ENCODE measurements at places on chromosomes 16 and 17.

- no peak for DNase-seq
Observed at GRCh38 chr16:84999200-84999599, 12.1 kb downstream of the ZDHHC7 start.

- DNase-seq, result peak; percentile 32
Observed at GRCh38 chr16:74999609-75000480, 1.0 kb downstream of the ZNRF1 start.

GRCh38 chr17:79834565-79835469 lies 4.4 kb downstream of the CBX4 start:
- peak; percentile 45 for DNase-seq

GRCh38 chr16:22418826-22419225 lies 44.4 kb upstream of the CDR2 start:
- no peak for DNase-seq

- DNase-seq, result no peak
Observed at GRCh38 chr17:12567077-12568053, 98.3 kb upstream of the MYOCD start.

DNA sequence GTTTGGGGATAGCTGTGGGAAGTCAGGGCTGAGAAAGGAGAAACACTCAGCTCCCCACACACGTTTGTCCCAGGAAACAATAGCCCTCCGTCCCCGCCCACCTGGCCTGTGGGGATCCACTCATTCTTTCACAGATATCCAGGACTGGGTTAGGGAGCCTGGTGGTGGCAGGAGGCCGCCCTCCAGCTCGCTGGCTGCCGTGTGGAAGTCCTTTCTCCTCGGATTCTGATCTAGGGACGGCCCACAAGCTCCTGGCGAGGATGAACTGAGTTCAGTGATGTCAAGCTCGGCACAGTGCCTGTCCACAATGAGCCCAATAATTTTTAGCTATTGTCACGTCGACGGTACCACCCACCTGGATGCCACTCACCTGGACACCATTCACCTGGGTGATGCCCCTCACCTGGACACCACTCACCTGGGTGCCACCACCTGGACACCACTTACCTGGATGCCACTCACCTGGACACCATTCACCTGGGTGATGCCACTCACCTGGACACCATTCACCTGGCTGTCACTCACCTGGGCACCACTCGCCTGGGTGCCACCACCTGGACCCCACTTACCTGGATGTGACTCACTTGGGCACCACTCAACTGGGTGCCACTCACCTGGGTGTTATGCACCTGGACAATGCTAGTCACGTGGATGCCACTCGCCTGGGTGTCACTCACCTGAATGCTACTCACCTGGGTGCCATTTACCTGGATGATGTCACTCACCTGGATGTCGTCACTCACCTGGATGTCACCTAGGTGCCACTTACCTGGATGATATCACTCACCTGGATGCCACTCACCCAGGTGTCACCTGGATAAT lies 172.5 kb upstream of the FOXF1 start:
- DNase-seq, result no peak

GRCh38 chr17:80789356-80789902 lies 202.2 kb upstream of the CHMP6 start:
- DNase-seq, result no peak

DNA sequence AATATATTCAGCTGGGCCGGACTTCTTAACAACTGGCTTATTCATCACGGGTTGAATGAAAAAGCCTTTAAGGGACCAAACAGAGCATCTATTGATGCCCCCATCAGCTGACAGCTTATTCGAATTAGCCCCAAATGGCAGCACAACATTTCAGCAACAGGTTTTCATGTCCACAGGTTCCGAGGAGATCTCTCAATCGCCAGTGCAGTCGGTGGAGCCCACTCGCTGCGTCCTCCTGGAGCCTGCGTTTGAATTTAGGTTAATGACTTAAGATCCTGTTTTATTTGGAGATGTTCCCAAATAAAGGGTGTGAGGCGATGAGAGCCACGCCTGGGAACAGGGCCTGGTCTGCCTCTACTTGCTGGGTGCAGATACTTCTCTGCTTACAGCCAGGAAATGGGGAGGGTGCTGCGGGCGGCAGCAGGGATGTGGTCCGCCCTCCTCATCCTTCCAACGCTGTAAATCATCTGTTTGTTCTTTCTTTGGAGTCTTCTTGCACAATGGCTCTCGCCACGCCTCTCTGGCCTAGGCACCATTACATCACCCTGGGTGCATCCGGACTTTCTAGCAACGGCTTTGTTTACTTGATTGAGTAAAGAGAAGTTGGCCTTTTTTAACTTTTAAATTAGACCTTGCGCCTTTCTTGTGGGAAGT lies 22.6 kb downstream of the NDE1 start:
- peak; percentile 88 for DNase-seq

DNA sequence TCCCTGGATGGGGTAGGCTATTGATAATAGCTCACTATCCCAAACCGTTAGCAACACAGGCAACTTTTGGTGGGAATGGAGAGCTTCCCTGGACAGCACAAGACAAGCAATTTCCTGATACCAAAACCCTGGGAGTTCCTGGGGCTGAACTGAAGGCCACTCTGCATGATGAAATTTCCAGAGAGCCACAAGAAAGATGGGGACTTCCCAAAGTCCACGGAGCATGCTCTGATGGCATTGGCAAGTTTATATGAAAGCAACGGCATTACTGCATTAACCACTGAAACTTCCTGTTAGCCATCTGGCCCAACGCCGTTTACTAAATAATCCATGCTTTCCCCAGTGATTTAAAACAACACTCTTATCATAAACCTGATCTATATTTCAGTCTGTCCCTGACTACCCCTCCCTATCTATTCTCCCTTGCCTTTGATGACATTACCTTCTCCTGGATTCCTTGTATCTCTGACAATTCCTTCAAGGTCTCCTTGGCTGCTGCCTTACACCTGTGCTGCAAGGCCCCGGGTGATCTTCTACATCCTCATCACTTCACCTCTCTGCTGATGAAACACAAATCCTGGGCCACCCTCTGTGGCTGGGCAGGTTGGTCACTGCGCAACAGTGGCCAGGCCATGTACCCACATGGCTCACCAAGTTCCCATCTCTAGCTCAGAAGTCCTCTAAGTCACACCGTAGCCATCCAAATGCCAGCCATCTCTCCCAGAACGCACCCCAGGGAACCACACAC lies 108.5 kb upstream of the RCVRN start:
- DNase-seq, result no peak

DNA sequence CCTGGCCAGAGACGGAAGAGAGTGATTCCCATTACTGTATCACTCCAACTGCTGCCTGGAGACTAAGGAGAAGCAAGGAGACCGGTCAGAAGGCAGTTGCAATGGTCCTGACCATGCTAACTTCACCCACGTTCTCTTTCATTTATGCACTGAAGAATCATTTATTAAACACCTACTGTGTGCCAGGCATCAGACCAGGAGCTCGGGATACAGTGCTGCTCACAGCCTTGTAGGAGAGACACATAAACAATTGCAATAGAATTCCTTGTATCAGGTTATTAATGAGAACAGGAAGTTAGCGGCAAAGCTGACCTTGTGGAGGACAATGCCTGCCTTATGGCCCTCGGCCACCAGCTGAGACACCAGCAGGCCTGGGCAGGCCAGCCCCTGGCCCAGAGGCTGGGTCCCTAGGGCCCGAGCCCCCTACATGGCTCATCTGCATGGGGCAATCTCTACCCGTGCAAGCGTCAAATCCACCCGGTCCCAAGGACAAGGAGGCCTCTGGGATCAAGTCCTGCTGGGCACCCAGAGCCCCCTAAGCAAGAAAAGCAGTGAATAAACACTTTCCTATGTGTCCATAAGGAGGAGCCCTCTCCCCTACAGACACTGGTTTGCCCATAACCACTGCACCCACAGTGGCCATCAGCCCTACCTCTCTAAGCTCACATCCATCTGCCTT lies 8.6 kb upstream of the ENPP7 start:
- no peak for DNase-seq

DNA sequence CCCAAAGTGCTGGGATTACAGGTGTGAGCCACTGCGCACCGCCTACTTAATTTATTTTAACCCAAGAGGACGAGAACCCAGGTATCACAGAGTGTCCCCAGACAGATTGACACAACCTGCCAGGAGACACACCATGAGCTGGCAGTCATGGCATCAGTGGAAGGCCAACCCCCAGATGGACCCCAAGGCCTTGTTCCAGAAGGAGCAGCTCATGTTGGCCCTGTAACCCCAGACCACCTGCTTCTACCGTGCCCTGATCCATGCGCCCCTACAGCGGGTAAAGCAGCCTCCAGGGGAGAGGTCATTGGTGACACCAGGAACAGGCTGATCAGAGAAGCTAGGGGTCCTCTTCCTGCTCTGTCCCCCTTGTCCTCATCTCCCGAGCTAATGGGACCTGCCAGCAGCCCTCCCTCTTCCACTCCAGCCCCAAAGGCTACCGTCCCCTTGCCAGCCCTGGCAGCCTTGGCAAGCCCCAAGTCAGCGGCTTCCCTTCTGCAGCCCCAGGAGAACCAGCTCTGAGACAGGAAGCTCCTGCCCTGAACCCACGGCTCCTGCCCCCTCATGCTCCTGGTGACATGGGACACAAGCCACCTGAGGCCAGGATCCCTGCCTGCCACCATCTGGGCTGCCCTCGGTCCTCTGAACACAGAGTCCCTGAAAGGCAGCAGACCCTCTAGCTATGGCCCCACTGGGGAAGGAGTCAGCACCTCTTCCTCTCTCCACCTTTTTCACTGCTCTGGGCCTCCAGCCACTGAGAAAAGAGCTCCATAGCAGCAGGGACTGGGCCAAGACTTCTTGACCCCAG lies 6.3 kb downstream of the SULT1A1 start:
- DNase-seq, result no peak

- DNase-seq, result no peak
Observed at GRCh38 chr16:86911437-86911958, 333.1 kb downstream of the FOXL1 start.

DNA sequence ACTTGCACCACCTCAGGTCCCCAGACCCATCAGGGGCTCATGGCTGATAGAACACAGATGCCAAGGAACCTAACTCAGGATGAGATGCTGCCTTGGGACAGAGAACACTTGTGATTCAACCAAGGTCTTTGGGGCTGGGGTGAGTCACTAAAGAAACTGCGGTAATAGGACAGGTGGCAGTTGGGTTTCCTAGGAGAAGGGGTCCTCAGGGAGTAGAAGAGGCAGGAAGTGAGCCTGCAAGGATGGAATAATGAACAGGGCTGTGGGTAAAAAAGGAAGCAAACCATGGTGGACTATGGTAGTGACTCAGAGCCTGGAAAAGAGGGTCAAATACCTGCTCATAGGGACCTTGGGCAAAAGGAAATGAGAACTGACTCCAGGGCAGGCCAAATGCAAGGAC lies 6.5 kb upstream of the PNPO start:
- no peak for DNase-seq

DNA sequence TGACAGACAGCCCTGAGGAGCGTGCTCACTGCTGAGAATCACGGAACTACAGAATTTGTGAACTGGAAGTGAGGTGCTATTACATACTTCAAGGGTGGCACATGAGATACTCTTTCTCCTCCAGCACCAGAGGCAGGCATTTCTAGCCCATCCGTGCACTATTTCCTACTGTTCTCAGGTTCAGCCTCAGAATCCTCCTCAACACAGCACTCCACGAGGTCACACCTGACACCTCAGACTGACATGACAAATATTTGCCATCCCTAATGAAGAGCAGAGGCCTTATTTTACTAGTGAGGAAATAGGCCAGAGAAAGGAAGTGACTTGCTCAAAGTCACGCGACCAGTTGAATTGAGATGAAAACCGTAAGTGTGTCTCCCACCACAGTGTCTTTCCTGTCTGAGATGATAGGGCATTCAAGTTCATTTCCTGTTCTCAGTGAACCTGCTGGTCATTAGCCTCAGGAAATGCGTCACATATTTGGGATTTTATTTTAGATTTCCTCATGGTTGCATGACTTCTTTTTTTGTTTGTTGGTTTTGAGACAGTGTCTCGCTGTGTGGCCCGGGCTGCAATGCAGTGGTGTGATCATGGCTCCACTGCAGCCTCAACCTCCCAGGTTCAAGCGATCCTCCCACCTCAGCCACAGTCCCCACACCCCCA lies 23.6 kb downstream of the SEZ6 start:
- DNase-seq, result peak; percentile 79

GRCh38 chr16:17318238-17318637 lies 152.5 kb downstream of the XYLT1 start:
- DNase-seq, result no peak

- DNase-seq, result no peak
Observed at GRCh38 chr17:80196652-80197051, 23.5 kb downstream of the SGSH start.

GRCh38 chr16:83300326-83300725 lies 507.5 kb upstream of the HSBP1 start:
- DNase-seq, result no peak

DNA sequence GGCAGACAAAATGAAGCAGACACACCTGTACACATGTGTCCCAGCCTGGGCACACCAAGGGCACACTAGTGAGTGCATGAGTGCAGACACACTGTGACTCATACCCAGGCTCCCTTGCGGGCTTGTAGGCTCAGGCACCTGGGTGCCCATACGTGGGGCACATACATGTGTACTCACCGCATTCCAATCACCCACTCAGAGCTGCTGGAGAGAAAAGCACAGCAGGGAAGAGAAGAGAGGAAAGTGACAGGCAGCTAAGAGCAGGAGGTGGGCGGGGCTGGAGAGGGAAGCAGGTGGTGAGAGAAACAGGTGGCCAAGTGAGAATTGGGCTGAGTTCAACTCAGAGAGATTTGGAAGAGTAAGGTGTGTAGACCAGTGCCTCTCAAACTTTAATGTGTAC lies 54.0 kb downstream of the TMEM132E start:
- no peak for DNase-seq

DNA sequence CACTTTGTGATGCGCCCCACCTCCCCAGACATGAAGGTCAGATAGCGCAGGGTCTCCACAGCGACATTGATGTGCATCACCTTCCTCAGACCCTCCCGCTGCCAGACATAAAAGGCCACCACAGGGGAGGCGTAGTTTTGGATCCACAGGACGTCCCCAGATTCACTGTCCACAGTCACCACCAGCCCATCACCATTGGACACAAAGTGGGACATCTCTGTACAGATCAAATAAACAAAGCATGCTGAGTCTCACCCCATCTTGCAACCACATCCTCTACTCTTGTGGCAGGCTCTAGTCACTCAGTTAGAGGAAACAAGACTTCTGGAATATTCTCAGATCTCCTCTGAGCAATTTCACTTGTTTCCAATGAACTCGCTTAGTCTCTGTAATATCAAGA lies 46.3 kb upstream of the ICAM2 start:
- no peak for DNase-seq

DNA sequence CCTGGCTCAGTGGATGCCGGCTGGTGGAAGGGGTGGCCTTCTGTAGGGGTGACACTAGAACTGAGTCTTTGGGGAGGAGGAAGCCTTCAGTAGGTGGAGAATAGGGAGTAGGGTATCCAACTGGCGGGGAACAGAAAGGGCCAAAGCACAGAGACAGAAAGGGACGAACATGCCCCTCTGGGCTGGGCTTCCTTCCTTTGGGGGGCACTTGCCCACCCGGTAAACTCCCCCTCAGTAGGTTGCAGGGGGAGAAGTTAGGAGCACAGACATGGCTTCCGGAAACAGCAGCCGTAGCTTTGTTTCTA lies 774 bp downstream of the ENGASE start:
- DNase-seq, result peak; percentile 42

DNA sequence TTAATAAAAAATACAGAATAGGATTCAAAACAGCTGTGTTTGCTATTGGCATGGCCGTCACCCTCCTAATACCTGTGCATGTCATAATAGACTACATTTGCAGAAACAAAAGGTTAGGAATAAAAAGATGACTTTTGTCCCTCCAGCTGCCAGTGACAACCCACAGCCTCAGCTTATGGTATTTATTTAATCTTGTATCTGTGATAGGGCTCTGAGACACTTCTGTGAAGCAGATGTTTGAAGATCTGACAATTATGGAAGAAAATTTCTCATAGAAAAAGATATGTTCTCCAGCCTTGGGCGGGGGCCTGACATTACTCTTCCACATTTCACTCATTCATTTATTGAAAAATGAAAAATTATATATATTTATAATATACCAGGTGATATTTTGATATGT lies 62.2 kb downstream of the PITPNC1 start:
- no peak for DNase-seq
